Spinal cord (tissue), 10 donors: ENCODE measurements at places on chromosomes 13 and 19. TPM values are rescaled to one million over a fixed set of nuclear protein-coding genes. Genes with fewer than 3 reads are reported as not detected.

The FGF9 gene
- 15.3 TPM for total RNA-seq

The CDC34 gene
- total RNA-seq = 85.5 TPM

The ISYNA1 gene
- total RNA-seq = 100.0 TPM

The SULT2B1 gene
- total RNA-seq = not detected

The UBL3 gene
- total RNA-seq = 37.5 TPM

The C19orf38 gene
- total RNA-seq = 2.4 TPM

The CCNA1 gene
- total RNA-seq = 6.2 TPM

The GNA15 gene
- 3.5 TPM for total RNA-seq

The NAPSA gene
- 0.79 TPM for total RNA-seq

The TGFBR3L gene
- 0.59 TPM for total RNA-seq

The CYP4F2 gene
- total RNA-seq = 0.17 TPM

The SLITRK5 gene
- 22.3 TPM for total RNA-seq

The EMP3 gene
- total RNA-seq = 31.6 TPM

The KLK12 gene
- not detected for total RNA-seq

The CDX2 gene
- not detected for total RNA-seq

The ZNF175 gene
- total RNA-seq = 8.5 TPM

The GPC6 gene
- 68.8 TPM for total RNA-seq

The ZNF677 gene
- total RNA-seq = 43.0 TPM

The DKKL1 gene
- total RNA-seq = 0.69 TPM

The NCAN gene
- total RNA-seq = 135 TPM

The MTUS2 gene
- 8.6 TPM for total RNA-seq

The ZIM2 gene
- total RNA-seq = 7.8 TPM

The FEM1A gene
- 11.7 TPM for total RNA-seq

The IRS2 gene
- total RNA-seq = 12.8 TPM

The AMER2 gene
- 21.0 TPM for total RNA-seq

The LILRA6 gene
- total RNA-seq = 0.33 TPM

The KLK14 gene
- 0.11 TPM for total RNA-seq

The AMH gene
- 2.8 TPM for total RNA-seq

The MYO1F gene
- 4.5 TPM for total RNA-seq

The RYR1 gene
- total RNA-seq = 6.0 TPM

The TYROBP gene
- total RNA-seq = 14.1 TPM
